AG09319 (cell line): ENCODE measurements at places on chromosomes 1 and 21.

DNA sequence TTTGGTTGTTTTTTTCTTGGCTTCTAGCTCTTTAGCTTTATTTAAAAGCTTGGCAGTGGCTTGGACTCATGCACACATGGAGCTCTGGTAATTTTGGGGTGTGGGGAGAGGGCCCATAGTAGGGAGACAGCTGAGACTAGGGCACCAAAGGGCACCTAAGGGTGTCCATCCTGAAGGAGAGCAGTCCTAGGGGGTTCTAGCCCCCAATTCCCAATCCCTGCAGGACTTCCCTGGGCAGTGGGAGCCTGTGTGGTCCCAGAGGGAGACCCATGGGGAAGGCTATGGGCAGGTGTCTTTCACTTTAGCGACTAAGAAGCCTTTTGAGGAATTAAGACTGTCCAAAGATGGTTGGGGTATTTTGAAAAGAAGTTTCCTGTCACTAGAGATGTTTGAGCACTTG lies 6.9 kb downstream of the CYP4B1 start:
- DNase-seq: no peak

DNA sequence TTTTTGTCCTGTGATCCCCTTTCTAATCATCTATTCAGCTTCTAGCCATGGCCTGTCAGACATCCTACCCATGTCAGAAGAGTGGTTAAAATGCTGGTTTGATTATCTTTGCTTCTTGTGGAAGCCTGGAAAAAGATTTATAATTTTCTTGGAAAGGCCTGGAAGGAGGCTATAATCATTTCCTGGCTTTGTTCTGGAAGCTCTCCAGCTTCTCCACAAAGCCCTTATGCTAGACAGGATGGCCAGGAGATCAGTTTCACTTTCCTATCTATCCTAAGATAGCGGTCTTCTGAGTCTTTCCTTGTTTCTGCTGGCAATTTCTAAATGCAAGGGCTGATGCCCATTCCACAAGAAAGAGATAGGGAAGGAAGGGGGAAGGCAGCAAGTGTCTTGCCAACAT lies 90.9 kb upstream of the SLC44A3 start:
- DNase-seq: peak; percentile 77

GRCh38 chr1:181062836-181063428 lies 25.6 kb upstream of the IER5 start:
- DNase-seq: no peak

DNA sequence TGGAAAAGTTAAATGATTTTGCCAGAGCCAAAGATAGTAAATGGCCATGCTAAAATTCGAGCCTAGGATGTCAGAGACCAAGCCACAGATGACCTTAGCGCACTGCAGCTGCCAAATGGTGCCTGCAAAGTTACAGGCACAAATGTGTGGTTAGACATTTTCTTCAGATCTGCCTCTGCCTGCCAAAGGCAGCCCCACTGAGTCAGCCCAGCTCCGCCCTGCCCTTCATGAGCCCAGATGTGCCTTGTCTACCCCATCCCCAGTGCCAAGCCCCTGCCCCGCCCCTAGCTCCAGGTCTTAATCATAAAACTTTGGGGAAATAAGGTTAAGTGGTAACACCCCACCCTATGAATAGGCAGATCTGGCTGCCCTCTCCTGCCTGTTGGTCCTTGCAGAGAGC lies 105.9 kb downstream of the DTL start:
- DNase-seq: no peak

DNA sequence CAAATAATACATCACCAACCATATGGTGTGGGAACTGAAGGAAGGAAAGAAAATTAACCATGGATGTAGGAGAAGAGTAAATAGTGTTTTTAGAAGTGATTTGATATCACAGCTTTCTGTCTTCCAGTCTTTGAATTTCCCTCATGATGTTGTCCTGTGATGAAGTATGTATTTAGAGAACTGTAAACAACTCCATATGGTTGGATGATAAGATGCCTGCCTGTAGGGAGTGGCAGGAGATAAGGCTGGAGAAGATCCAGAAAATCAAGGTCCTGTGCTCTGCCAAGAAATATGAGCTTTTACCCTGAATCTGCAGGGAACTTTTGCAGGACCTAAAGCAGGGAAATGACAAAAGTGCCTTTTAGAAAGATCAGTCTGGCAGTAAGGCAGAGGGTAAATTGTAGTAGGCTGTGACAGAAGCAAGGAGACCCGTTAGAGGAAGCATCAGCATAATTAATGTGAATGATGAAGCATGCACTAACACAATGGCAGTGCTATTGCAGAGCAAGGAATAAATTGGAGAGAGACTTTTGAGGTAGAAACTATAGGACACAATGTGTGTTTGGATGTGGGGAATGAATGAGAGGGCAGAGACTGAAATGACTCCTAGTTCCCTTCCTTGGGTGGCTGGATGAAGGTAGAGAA lies 21.9 kb downstream of the CEPT1 start:
- no peak for DNase-seq

- no peak for DNase-seq
These were observed 140.0 kb upstream of the GRIK3 start for GRCh38 chr1:37174341-37174740.

DNA sequence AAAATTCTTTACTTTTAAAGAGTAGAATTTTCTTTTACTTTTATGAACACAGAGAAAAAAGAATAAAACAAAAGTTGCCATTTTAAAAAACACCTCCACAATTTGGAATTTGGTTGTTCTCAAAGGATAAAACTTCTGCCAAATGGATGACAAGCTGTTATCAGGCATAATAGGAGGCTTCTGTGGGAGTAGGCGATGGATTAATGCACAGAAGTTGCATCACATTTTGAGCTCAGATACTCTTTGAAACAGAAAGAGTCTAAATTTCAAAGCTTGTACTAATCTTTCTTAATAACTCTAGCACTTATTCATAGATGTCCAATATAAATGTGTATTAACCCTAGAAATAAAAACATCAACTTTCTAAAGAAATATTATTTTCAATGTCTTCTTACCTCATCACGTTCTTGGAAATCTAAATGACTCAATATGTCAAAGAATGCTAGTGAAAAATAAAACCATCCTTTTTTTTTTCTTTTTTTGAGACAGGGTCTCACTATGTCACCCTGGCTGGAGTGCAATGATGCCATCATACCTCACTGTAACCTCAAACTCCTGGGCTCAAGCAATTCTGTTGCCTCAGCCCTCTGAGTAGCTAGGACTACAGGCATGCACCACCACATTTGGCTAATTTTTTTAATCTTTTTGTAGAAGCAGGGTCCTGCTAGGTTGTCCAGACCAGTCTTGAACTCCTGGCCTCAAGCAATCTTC lies 112.8 kb upstream of the USP25 start:
- no peak for DNase-seq

DNA sequence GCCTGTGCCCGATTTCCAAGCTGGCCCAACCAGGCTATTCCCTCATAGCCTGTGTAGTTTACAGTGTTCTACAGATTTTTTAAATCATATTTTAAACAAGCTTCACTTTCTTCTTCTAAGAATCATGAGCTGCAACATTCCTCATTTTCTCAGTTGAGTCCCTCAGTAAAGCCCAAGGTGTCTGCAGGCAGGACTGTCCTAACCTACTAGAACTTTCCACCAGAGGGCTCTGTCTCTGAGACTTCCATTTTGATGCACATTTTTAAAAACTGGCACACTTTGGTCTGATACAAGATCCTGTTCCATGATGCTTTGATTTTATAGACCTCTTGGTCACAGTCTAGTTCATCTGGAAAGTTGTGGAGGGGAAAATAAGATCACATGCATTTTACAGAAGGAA lies 21.6 kb upstream of the SLAMF6 start:
- DNase-seq: no peak

- no peak for DNase-seq
These were observed 374.9 kb downstream of the VAV3 start for GRCh38 chr1:107590087-107590486.

DNA sequence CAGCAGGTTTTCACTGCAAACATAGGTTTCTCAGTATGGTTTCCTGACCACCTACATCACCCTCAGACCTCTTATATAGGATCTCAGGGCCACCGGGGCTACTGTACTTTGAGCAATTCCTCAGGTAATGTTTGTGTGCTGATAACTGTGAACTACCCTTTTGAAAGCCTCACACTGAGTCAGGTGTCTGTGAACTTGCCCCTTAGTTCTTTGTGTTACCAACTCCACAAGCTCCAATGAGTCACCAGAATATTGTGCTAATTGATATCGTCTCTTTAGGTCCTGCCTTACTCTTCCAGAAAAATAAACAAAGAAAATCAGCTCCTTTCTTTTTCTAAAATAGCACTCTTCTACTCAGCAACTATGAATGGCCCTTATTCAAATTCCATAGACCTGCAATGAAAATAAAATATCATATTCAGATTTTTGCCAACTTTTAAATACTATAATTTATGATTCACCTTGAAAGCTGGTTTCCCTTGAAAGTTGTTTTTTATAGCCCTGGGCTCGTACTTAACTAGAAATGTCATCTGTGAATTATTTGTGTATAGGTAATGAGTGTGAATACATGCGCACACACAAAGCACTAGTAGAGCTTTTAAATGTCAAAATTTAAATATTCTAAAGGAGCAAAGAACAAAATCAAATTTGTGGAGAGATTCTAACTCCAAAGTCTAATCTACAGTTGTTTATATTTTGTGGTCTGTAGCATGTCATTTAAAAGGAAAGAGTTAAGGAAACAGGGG lies 88.1 kb upstream of the WARS2 start:
- no peak for DNase-seq

DNA sequence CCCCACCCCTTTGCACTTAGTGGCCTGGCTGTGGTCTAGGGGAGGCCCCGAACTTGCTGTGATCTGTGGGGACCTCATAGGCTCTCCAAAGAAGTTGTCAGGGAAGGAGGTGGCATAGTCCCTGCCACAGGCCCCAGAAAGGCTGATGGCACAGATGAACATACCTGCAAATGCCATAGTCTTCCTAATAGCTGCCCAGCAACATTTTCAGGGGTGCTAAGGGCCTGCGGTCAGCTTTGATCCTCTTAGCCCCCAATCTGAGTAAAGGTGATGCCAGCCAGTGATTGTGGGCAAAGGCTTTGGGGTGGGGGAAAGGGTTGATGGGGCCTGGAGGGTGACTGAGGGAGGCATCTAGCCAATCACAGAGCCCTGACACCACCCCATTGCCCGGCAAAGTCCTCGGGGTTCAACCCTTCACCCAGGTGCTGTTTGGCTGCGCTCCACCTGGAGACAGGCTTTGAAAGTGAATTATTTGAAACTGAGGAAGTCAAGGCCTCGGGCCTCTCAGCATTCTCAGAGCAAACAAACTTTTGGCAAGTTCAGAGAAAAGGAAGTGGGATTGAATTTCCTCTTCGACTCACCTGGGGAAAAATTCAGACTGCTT lies 35.8 kb downstream of the PAX7 start:
- no peak for DNase-seq

DNA sequence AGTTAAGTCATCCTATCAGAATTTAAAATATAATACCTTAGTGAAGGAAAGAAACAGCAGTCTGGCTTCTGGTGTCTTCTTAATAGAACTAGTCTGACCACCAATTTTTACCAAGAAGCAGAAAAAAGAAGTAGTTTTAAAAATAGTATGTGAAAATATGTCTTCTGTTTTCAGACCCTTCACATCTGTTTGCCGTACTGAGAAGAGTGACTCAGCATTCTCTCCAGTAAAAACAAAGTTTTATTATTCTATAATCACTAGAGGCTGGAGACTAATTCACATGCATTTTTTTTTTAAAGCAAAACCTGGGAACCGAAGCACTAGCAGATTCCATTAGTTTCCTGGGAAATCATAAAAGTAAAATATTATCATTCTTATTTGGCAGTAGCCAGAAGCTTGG lies 163.8 kb downstream of the COL24A1 start:
- DNase-seq: no peak

DNA sequence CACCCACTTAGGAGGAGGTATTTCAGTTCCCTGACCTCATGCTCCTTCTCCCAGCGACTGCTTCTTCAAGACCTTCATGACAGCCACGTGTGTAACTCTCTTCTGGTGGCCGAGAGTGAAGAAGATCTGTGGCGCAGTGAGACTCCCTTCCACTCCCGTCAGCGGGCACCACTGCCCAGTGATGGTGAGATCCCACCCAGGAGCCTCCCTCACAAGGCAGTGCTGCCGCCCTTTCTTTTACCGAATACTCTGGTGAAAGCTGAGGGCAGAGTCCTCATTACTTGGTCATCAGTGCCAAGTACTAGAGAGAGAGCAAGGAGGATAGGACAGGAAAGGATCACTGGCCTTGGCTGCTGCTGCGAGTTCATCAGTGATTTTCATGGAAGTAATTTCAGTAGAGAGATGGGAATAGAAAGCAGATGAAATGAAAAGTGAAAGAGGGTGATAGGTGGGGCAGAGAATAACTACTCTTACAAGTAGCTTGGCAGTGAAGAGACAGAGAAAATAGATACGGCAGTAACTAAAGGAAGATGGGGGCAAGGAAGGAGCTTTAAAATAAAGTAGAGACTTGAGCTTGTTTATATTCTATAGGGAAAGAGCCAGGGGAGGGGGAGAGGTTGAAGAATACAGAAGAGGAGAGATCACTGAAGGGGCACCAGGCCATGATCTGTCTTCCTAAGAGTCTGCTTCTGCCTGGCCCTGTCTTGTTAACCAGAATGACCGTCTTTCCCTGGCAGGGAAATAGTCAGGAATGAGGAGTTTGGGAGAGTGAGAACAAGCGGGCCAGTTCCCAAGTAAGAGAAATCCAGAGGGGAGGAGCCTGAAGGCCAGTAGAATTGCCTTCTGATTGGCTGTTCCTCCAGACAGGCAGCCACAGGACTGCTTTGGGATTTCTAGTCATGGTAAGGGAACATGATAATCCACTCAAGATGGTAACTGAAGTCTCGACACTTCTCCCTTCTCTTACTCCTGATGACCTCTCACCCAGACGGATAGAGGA lies 18.3 kb downstream of the HYI start:
- peak; percentile 62 for DNase-seq

- no peak for DNase-seq
These were observed 60.0 kb upstream of the HMCN1 start for GRCh38 chr1:185674201-185674600.

- DNase-seq: peak; percentile 10
These were observed 141.8 kb downstream of the TTLL7 start for GRCh38 chr1:83857103-83857502.

- no peak for DNase-seq
These were observed 22.8 kb upstream of the TIAM1 start for GRCh38 chr21:31366825-31367224.

DNA sequence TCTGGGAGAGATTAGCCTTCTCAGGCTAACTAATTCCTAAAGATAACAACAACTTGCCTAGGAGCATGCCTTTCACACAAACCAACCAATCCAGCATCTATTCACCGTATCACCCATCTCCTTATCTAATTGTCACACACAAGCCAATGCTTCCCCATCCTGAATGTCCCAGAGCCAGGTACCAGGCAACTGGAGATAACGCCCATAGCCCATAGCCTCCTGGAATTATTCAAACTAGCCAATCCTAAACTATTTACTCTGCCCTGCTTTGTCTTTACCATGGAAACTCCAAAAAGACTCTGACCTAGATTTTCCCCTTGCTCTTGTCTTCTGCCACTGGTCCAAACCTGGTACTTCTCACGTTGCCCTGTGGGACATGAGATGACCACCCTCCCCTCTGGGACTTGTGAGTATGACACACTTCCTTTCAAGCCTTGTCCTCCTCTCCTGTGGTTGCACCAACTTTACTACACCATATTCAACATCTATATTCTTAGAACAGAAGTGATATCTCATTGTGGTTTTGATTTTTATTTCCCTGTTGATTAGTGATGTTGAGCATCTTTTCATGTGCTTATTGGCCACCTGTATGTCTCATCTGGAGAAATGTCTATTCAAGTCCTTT lies 8.8 kb upstream of the ATG4C start:
- no peak for DNase-seq

- DNase-seq: no peak
These were observed 8.8 kb downstream of the PCP4L1 start for GRCh38 chr1:161267321-161267720.
